ENCODE measurements at places on chromosomes 12 and 14.

GRCh38 chr12:109725321-109726105 is 11.9 kb downstream of the FAM222A start:
- no peak for DNase-seq

DNA sequence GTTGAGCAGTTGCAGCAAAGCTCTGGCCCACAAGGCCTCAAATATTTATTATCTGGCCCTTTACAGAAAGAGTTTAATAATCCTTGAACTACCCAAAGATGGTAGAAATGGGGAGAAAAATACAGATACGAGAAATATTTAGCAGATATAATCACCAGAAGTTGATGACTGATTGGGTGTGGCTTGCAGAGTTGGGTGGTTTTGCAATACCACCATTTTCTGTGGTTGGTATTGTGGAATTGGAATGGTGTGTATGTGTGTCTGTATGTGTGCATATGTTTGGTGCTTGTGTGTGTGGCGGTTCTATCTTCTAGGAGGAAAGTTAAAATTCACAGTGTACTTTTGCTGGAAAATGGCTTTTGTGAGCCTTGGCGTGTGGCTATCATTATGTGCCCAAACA is 85.4 kb upstream of the MANSC4 start:
- no peak for DNase-seq

GRCh38 chr12:73719223-73719622 is 818.4 kb upstream of the ATXN7L3B start:
- DNase-seq, result no peak

- no peak for DNase-seq
Observed at GRCh38 chr12:39033782-39034181, 128.4 kb upstream of the CPNE8 start.

- no peak for DNase-seq
Observed at GRCh38 chr12:42779186-42779859, 189.8 kb upstream of the PRICKLE1 start.

- no peak for DNase-seq
Observed at GRCh38 chr14:96962337-96962736, 165.2 kb downstream of the VRK1 start.

- no peak for DNase-seq
Observed at GRCh38 chr12:131176926-131177325, 223.2 kb downstream of the ADGRD1 start.
